Fibroblast of the aortic adventitia (primary cell): ENCODE measurements at places on chromosomes 2 and 18.

DNA sequence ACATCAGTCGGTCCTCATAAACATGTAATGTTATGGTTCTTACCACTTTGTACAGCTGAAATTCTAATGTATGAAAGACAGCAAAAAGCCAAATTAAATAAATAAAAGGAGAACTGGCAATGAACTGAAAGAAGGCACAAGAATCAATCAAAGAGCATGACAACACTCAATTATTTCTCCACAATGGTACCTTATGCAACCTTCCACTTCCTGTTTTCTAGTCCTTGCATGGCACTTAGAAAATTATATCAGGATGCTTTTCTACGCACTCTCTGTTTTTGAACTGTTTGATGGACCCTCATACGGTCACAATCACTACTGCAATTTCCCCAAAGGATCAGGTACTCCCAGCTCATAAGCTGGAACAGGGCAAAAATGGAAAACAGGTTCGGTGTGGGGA, 81.6 kb downstream of the EPB41L3 start:
- DNase-seq: no peak

DNA sequence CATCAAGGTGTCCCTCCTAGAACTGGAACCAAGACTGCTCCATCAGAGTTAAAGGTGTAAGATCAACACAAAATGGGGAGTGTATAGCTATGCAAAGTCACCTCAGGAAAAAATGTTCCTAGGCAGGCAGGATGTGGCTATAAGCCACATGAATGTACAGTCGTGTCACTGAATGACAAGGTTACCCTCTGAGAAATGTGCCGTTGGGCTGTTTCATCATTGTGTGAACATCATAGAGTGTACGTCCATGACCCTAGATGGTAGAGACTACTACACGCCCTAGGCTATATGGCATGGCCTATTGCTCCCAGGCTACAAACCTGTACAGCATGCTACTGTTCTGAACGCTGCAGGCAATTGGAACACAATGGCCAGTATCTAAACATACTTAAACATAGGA, 24.5 kb downstream of the TYMS start:
- no peak for DNase-seq

GRCh38 chr2:9618410-9618809, 12.4 kb downstream of the YWHAQ start:
- DNase-seq: no peak

GRCh38 chr2:121110924-121111323, 174.1 kb downstream of the TFCP2L1 start:
- no peak for DNase-seq

GRCh38 chr18:29104227-29104626, 927.3 kb upstream of the CDH2 start:
- no peak for DNase-seq

DNA sequence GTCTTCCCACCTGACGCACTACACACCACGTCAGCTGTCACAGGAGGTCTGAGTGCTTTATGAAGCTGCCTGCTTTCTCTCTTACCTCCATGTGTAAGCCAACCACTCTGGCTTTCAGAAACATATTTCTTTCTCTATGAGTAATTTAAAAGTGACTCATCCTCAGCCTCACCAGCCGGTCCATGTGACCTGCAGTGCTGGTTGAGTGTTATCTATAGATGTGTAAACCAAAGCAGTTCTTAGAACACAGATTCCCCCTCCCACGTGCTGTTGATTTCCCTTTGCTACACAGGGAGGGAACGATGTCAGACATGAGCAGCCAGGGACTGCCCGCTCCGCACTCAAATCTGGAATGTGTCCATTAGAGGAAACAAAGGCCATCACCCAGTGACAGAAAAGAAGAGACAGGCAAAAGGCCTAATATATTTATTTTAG, 157.8 kb downstream of the BCL2 start:
- DNase-seq: peak; percentile 92

DNA sequence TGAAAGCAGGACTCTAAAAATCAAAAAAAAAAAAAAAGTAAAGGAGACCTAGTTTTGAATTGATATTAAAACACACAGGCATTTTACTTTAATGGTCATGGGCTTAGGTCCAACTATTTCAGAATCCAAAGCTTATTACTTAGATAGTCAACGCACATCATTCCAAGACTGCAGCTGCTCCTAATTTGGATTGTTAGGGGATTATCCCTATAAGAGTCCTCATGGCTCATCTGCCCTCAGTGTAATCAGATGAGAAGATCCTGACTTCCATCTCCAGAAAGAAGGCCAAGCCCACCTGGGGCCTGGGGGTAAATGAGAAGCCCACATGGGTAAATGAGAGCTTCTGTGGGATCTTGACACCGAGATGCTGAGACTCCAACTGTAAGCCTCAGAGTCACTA, 424.2 kb downstream of the NRXN1 start:
- no peak for DNase-seq

DNA sequence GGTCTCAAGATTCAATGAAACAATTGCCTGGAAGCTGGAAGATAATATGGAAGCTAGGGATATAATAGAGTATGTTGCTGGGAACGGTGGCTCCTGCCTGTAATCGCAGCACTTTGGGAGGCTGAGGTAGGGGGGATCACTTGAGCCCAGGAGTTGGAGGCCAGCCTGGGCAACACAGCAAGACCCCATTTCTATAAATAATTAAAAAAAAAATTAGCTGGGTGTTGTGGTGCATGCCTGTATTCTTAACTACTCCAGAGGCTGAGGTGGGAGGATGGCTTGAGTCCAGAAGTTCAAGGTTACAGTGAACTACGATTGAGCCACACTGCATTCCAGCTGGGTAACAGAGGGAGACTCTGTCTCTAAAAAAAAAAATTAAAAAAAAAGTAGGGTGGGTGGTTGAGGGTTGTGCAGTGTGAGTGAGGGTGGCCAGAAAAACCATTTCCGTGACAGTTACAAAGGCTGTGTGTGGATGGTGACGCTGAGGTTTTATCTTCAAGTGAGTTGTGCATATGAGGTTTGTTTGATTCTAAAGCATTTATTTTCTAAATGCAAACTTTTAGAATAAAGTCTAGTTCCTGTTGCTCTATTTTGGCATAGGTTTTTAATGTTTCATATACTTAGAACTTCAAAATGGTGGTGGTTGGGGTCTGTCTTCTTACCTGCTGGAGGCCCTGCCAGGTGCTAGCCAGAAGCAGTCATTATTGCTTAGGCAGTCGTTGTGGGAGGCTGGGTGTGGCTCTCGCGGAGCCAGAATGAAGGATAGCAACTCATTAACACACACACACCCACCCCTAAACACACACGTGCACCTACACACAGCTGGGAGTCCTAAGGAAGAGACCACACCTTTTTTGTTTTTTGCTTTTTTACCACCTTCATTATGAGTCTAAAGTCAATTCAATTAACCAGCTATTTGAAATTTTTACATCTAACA, 4.7 kb upstream of the IL1R2 start:
- DNase-seq: no peak

GRCh38 chr2:147569426-147569825, 275.4 kb upstream of the ACVR2A start:
- DNase-seq: no peak
